ENCODE measurements at places on chromosomes 7 and 10.

- DNase-seq: no peak
Measured at GRCh38 chr10:119896061-119896655, 3.6 kb downstream of the SEC23IP start.

DNA sequence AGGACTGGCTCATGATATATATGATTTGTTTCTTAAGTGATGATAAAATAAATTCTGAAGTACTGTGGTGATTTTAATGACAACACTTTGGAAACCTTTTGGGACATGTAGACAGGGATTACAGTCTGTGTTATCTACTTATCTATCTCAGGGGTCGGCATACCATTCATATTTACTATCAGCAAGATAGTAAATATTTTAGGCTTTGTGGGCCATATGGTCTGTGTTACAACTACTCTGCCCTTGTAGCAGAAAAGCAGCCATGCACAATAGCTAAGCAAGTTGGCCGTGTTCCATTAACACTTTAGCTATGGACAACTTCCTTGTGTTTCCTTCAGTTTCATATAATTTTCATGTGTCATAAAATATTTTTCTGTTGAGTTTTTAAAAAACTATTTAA, 97.8 kb upstream of the PRPS1L1 start:
- DNase-seq: no peak

DNA sequence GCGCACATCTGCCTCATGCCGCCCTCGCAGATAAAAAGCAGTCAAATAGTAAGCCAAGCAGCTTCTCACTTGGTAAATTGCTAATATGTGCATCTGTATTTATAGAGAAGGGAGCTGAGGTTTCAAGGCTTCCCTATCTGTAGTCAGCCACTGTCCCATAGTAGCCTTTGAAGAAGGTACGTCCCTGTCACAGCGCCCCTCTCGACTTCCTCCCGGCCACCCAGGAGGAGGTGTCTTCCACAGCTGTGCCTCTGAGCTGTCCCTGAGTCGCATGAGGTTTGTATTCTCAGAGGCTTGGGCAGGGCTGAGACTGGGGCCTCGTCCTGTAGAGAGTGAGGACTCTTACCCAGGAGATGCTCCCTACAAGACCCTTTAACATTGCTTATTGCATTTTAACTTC, 49.0 kb downstream of the SPOCK2 start:
- no peak for DNase-seq

DNA sequence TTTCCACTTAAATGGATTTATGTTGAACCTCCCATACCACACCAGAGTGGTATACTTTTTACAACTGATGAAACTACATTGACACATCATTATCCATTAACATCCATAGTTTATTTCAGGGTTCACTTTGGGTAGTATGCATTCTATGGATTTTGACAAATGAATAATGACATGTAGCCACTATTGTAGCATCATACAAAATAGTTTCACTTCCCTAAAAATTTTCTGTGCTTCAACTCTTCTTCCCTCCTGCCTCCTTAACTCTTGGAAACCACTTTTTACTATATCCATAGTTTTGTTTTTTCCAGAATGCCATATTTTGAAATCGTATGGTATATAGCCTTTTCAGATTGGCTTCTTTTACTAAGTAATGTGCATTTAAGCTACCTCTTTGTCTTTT, 199.5 kb upstream of the TMEM196 start:
- DNase-seq: no peak

- DNase-seq: no peak
Measured at GRCh38 chr10:68462536-68462935, 9.2 kb downstream of the DNA2 start.

- DNase-seq: no peak
Measured at GRCh38 chr10:109880886-109881768, 42.2 kb downstream of the XPNPEP1 start.

DNA sequence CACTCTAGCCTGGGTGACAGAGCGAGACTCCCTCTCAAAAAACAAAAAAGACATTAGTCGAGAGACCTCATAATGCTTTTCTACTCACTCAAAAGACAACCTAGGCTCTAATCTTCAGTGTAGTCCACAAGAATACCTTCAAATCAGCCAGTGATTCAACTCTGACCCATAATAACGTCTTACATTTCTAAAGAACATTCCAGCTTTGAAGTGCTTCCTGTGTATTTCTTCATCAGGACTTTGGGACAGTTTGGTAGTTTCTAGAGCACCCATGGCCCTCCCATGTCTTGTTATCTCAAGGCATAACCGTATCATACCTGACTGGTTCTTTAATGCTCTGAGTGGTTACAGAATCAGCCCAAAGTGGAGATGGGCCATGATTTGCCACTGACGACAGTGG, 221.3 kb downstream of the SKIDA1 start:
- no peak for DNase-seq

DNA sequence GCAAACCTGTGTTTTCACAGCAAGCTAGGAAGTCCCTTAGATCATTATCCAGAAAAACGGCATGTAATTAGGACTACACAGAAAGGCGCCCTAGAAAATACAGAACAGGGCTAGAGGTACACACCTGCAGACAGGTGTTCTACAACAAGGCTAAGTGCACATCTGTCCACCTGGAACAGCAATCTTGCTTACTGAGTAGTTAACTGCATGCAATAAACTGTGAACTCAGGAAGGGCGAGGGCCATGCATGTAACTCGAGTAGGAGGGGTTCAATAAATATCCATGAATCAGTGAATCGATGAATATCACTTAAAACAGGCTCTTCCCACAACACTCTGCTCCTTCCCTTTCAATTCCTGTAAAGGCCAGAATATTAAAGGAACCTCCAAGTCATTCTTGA, 22.0 kb downstream of the FAM171A1 start:
- no peak for DNase-seq

DNA sequence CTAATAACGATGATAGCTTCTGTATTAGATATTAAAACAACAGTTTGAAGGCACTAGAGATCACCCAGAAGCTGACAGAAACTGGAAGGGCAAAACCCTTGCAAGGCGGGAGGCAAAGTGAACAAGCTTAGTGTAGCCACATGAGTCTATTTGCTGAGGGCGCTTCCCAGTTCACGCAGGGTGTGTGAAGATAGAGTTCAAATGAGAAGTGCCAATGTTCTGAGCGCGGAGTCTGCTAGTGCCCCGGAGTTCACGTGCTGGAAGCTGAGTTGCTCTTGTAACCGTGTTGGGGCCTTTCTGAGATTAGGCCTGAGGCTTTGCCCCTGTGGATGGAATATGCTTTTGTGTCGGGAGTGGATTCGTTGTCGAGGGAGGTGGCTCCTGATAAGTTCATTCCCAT, 16.6 kb upstream of the GTPBP4 start:
- DNase-seq: no peak

DNA sequence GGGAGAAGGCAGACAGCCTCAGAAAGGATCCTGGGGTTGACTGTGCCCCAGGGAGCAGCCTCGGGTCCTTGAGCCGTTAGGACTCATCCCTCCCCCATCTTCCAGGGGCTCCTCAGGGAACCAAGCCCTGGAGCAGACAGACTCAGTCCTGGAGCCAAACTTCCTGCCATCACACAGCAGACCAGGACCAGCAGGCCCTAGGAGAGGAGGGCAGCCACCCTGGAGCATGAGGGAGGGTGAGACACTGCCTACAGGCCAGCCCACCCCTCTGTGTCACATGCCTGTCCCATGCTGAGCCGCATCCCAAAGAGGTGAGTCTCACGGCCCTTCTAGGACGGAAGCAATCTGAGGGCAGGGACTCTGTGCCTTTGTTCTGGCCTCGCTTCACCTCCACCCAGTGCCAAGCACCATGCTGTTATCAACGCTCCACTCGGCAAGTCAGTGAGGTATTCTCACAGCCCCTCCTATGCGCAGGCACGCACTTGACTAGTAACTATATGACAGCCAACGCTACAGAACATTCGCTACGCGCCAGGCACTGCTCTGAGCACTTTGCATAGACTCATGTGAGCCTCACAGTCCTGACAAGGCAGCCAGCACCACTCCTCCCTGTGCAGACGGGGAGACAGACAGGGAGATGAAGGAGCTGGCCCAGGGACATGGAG, 19.1 kb downstream of the MAD1L1 start:
- DNase-seq: no peak

All from NCI-H1930 (cell line).